T1000 (cell line): ENCODE measurements at places on chromosomes 4 and X.

- DNase-seq = no peak
Observed at GRCh38 chr4:41856797-41857196, 78.4 kb upstream of the TMEM33 start.

GRCh38 chrX:25519258-25519657 is 503.5 kb upstream of the ARX start:
- DNase-seq = no peak

- DNase-seq = no peak
Observed at GRCh38 chrX:155998116-155998515, 620 bp downstream of the IL9R start.

DNA sequence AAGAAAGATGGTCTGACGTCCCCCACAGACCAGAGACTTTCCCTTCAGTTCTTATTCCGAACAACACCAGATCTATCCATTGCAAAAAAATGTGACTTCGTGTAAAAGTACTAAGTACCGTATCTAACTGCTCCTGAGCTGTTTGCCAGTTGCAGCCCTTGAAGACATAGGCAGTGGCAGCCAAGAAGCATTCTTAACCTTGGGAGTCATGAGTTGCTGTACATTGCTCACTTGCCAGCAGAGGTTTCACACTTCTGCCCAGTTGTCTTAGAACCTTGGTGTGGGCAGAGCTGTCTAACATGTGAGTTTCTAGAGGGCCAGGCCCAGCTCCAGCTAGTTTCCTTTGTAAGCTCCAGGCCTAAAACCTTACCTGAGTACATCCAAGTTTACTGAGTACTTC is 10.5 kb upstream of the CHRDL1 start:
- DNase-seq = no peak

DNA sequence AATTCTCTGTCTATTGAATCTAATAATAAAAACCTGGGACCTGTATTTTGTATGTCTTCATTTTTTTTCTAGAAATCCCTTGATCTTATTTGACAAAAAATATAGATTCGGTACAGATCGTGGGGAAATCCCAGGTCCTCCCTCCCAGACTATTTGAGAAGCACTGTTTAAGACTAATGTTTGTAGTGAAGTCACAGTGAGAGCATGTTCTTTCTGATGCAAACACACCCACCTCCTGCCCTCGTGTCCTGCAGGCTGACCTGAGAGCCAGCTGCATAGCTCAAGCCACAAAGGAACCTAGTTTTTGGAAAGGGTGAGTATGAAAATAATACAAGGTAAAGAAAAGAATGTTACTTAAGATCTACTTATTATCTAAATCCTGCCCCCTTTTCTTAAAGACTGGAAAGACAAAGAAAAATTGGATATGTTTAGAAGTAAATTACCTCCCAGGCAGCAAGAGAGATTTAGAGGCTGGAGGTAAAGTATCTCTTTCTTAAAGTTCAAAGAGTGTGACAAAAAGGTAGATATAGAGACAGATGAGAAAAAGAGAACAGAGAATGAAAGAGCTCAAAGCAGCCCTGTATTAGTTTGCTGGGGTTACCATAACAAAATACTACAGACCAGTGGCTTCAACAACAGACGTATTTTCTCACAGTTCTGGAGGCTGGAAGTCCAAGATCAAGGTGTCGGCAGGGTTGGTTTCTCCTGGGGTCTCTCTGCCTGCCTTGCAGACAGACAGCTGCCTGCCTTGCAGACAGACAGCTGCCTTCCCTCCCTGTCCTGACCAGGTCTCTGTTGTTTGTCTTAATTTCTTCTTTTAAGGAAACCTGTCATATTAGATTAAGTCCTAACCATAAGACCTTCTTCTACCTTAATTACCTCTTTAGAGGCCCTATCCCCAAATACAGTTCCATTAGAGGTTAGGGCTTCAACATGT is 20.4 kb upstream of the DCTD start:
- no peak for DNase-seq

- DNase-seq = no peak
Observed at GRCh38 chrX:153538424-153538823, 21.0 kb downstream of the ATP2B3 start.

DNA sequence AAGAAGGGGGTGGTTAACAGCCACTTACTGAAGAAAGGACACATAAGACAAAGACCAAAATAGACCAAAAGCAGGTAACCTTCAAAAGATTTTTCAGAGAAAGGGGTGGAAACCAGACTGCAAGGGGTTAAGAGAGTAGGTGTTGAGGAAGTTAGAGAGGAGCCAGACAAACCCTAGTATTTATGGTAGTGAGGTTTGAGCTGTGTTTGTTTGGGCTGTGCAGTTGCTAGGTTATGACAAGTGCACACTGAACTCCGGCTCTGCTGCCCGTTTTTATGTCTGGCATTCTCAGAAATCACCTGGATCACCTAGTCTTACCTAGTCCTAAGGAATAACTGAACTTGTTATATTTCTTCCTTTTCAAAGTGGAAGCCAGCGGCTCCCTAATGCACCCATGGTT is 22.9 kb upstream of the G3BP2 start:
- DNase-seq = no peak

DNA sequence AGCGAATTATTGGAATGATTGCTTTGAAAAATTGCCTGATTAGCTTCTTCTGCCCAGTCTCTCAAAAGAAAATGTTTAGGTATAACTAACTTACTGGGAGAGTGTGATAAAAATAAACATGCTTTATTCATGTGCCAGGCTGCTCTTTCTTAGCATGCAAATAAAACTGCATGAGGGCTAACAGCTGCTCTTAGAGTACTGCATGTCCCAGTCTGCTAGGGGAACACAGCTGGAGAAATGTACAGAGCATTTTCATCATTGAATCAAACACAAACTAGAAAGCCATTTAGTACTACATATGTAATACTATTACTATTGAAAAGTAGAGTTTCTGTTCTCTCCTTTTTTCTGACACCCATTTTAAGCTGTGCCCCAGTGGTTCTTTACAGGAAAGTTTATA is 726.0 kb downstream of the GRID2 start:
- DNase-seq = no peak

GRCh38 chr4:47839259-47839658 is 1.4 kb upstream of the CORIN start:
- DNase-seq = no peak

DNA sequence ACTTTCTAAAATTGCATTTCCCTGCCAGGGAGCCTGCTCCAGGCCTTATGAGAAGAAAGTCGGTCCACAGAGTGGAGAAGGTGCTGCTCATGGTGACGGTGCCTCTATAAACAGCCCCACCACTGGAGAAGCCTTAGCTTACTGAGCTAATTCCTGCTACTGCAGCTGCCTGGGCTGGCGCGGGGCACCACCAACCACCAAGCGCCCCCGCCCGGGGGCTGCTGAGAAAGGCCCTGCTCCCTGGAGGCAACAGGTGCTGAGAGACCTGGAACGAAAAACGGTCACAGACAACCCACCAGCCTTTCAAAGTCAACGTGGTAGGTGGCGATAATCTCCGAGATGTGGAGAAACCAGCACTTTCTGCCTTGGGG is 2.9 kb downstream of the HCFC1 start:
- DNase-seq = no peak

DNA sequence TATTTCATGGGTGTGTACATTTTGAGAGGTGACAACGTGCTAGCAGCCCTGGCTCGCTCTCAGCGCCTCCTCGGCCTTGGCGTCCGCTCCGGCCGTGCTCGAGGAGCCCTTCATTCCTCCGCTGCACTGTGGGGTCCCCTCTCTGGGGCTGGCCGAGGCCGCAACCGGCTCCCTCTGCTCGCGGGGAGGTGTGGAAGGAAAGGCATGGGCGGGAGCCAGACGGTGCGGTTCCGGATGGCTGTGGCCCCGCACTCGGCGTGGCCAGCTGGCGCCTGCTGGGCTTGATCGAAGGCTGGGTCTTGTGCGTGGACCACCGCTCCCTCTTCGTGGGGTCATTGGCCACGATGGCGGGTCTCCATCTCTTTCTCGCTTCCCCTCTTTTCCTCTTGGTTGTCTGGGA is 17.2 kb upstream of the SFRP2 start:
- no peak for DNase-seq

- no peak for DNase-seq
Observed at GRCh38 chr4:149708513-149709130, 107.0 kb downstream of the IQCM start.

DNA sequence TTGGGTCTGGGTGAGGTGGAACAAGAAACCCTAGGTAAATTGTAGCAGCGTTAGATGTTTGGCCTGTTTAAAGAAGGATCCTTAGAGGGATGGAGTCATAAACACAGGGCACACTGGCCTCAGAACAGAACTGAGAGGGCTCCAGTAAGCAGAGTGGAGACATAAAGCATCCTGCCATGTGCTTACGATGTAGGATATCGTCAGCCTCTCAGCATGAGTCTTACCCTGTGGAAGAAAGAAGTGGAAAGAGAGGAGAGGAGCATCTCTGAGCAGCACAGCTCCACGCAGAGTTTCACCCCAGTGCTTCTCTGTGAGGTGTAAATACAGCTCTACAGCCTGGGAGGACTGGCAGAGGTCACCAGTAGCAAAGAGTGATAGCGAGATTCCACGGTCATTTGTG is 27.8 kb upstream of the SORBS2 start:
- no peak for DNase-seq

DNA sequence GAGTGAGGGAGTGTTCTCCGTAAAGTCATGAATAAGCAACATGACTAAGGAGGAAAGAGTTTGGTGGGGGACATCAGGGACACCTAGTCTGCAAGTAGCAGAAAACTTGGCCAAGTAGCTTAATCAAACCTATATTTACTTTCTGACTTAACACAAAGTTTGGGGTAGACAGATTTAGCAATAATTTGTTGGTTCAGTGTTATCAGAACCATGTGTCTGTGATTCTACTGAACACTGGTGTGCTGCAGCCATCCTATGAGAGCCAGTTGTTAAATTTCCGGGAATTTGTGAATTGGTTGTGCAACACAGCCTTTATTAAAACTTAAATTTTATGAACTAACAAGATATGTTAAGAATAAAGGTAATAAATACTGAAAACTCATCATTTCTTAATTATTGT is 469.3 kb downstream of the C4orf33 start:
- DNase-seq = no peak

GRCh38 chrX:123201720-123202119 is 17.6 kb downstream of the GRIA3 start:
- DNase-seq = no peak

DNA sequence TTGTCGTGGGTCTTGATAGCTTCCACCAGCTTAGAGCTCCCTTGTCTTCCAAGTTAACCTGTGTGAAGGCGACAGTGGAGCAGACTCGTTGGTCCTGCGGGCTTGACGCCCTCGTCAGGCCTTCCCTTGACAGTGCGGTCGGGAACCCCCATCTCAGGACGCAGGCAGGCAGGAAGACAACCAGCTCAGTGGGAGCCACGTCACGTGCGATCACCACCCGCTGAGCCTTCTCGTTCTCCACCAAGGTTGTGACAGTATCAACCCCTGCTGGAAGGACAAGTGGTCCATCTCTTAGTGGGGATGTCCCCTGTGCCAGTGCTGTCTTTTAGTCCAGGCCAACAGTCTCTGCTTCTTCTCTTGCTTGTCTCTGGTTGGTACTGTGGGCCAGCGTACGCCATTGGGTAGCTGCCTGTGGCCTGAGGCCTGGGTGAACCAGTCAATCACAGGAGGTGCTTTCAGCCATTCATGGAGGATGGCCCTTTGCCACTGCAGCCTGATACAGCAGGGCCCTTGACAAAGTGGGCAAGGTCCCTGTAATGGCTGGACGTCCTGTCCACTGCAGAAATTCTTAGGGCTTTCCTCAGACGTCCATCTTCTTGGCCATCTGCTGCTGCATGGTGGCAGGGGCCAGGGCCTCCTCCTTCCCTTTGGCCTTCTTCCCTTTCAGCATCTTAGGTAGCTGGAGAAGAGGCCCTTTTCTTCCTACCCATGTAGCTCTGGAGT is 31.4 kb downstream of the RGS12 start:
- no peak for DNase-seq

DNA sequence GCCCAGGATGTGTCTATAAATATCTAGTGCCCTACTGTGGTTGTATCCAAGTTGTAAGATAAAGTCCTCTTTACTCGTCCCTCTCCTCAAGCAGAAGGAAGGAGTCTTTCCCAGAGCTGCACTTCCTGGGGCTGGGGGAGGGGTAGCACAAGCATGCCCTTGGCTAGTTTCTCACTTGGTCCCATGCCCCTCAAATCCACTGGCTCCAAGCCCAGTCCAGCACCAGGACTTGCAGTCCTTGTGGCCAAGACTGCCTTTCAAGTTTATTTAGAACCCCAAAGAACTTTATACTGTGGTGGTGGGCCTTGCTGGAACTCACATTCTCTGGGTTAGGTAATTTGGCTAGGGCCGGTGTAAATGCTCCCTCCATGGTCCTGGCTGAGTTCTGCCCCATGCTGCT is 43.2 kb upstream of the SLC10A4 start:
- no peak for DNase-seq

DNA sequence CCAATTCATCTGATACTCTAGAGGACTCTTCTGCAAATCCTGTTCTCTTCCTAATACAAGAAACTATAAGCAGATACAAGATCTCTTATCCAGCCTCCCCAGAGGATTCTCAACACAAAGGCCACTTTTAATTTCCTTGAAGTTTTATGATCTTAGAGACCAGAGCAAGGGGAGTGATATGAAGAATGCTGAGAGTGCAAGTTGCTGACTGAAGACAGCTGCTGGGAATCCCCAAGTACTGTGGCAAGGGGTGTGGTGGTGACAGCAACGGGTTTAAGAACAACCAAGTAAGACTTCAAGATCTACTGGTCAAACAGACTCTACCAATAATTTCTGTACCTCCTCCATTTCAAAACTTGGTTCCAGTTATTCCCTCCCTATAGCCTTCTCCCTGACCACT is 7.0 kb downstream of the AMMECR1 start:
- no peak for DNase-seq

GRCh38 chr4:119020158-119020557 is 115.5 kb upstream of the MYOZ2 start:
- DNase-seq = no peak

DNA sequence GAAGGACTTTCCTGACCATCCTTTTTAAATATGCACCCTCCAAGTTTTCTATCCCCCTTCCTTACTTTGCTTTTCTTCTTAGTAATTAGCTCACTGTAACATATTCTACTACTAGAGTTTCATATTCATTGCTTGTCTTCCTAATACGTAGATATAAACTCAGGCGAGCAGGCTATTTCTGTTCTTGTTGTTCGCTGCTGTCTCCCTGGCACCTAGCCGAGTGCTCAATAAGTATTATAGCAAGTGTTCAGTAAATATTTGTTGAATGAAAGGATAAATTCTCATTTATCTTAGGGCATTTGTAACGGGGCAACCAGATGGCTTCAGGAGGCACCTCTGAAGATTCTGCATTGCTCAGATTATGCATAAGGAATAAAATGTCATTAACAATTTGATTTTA is 6.8 kb upstream of the RHOH start:
- no peak for DNase-seq
